Activated naive CD8-positive, alpha-beta T cell treated with anti-CD3 and anti-CD28 coated beads for 36 hours (primary cell): ENCODE measurements at places on chromosomes 2 and 18. TPM values are rescaled to one million over a fixed set of nuclear protein-coding genes. Genes with fewer than 3 reads are reported as not detected.

DNA sequence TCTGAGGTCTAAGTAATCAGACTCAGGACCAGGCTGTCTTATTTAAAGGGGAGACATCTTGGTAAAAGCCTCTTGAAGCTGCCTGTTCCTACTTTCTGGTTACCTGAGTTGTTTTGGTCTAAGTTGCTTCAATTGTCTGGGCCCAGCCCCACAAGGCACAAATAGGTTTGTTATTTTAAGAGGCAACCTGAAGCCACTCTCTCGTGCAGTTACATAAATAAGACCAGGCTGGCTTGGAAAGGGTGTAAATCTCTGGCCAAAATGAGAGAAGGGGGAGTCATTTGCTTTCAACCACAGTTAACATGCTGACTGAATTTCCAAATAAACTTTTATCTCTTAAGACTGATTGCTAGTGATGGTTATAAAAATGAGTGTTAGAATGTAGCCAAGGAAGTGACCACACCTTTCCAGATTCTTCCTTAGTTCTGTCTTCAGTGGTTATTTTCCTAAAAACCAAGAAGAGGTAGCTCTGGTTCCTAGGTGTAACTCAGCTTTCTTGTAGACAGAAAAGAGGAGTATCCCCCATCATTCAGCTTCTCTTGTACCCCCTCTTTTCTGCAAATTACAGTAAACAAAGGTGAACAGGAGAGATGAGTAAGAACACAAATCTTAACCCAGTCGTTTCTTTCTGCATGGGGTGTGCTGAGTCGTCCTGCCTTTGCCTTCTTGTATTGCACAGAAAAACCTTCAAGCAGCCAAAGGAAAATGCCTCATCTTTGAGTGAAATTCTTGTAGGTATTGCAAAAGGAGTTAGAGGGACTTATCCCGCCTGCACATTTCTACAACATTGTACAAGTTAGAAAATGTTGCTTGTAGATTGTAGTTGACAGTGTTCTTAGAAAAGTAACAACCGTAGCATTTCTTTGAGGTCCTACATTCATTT, 161.5 kb upstream of the NT5C1B start:
- H3K27me3 ChIP-seq = no peaks in the 10 kb centered on the region
- no peak overlapping the region for H3K4me3 ChIP-seq
- H3K4me1 ChIP-seq = no peaks in the 10 kb centered on the region
- H3K27ac ChIP-seq = no peak overlapping the region
- no peaks in the 10 kb centered on the region for H3K36me3 ChIP-seq
- no peak for DNase-seq

DNA sequence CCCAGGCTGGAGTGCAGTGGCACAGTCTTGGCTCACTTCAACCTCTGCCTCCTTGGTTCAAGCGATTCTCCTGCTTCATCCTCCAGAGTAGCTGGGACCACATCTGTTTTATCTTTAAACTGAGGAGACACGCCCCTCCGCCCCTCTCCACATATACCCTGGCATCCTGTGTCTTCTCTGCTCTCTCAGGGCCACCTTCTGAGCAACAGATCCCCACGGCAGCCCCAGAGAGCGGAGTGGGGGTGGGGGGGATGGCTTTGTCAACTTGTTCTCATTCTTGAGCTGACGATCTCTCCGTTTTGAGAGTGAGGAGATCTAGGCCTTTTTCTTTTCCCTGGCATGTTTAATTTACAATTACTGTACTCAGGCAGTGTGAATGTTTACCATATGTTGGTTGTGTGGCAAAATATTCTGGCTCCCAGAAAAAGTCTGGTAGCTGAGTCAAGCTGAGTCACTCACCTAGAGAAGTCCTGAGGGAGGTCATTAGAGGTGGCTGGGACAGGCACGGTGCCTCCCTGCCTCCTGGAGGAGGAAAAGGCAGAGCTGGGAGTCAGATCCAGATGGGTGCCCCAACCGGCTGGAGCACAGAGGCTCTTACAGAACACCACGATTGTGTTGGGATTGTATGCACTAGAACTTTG, 19.5 kb upstream of the ID2 start:
- DNase-seq = no peak
- no peaks in the 10 kb centered on the region for H3K36me3 ChIP-seq
- peaks cover 42% of the 10 kb centered on the region for H3K27me3 ChIP-seq

- H3K4me1 ChIP-seq = no peaks in the 10 kb centered on the region
- no peak for DNase-seq
- H3K4me3 ChIP-seq = no peak overlapping the region
- no peaks in the 10 kb centered on the region for H3K27me3 ChIP-seq
Measured at GRCh38 chr2:85981579-85982247, 92.9 kb upstream of the ST3GAL5 start.

GRCh38 chr2:126899616-126900185, 1.0 kb downstream of the TEX51 start:
- H3K36me3 ChIP-seq = no peaks in the 10 kb centered on the region
- no peaks in the 10 kb centered on the region for H3K4me1 ChIP-seq
- no peak overlapping the region for H3K27ac ChIP-seq
- H3K4me3 ChIP-seq = no peak overlapping the region
- peaks cover 5% of the 10 kb centered on the region for H3K27me3 ChIP-seq

- peaks cover 2% of the 10 kb centered on the region for H3K4me1 ChIP-seq
- DNase-seq = no peak
- no peak overlapping the region for H3K27ac ChIP-seq
Measured at GRCh38 chr2:175035806-175036205, 30.6 kb upstream of the CHN1 start.

The MYO7B gene
- 0.88 TPM for total RNA-seq
